ENCODE measurements at places on chromosomes 6 and 20.

DNA sequence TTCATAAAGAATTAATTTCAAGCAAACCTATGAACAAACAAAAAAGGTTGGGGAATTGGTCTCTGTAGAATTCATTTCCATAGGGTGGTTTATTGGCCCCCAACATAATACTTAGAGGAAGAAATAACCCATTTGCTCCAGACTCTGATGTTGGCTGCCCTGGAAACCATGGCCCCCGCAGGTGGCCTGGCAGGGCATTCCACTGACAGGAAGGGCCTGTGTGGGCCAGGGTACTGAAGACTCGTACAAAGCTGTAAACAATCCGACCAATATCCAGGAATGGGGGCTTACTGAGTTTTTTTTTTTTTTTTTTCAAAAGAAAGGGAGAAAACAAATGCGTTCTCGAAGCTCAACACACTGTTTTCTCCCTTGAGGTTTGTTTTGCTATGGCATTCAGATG is 59.5 kb downstream of the CLIC5 start:
- DNase-seq = no peak

- no peak for DNase-seq
Measured at GRCh38 chr6:28696167-28696566, 170.5 kb downstream of the GPX5 start.

DNA sequence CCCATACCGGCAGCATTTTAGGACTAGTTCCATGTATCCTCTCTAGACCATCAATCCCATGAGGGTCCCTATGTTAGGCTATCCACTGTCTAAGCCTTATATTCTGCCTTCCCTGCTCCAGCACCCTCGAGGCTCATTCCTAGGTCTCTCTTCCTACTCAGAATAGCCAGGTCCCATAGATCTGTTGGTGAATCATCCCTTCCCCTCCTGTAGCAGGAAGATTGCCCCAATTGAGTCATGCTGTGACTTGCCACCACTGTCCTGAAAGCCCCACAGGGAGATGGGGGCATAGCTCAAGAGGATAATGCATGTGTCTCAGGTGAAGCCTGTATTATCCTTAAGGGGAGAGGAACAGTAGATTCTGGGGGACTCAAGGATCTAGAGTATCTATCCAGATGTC is 143.1 kb upstream of the MOCS1 start:
- no peak for DNase-seq

DNA sequence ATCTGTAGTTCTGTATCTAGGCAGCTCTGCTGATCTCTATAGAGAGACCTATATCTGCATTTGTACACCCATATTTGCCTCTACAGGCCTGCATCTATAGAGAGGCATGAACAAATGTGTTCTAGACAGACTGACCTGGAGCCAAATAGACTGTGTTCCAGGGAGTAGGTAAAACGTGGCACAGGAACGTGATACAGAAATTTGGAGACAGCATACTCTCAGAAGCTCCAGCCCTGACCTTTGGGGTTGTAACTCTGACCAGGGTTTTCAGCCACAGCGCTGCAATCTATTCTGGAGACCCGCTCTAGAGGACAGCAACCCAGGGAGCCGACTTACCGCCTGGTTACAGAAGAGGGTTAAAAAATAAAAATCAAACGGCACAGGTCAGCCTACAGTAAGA is 983 bp downstream of the RBBP9 start:
- DNase-seq = no peak

GRCh38 chr6:159854959-159855358 is 35.8 kb upstream of the MAS1 start:
- DNase-seq = no peak

DNA sequence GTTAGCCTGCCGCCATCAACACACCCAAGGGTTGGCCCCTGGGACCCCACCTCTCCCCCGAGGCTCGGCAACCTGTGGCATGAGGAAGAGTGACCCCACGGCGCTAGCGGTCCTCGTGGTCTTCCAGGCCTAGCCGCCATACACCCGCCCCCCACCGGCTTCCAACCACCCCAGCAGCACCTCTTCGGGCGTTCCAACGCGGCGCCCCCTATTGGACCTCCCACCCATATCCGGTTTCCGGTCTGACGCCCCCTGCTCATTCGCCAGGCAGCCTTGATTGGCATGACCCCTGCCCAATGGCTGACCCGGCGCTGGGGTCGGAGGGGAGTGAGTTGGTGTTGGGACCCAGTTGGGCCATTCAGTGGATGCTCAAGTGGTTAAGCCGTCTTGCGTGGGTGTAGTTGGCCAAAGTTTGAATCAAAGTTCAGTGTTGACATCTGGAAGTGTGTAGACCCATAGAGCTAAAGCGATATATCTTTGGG is at the start of gene GNAS-AS1:
Gene GNAS-AS1, minus strand, starts transcription at position 210 of the 482 bp plus-strand sequence.
- peak; percentile 78 for DNase-seq

DNA sequence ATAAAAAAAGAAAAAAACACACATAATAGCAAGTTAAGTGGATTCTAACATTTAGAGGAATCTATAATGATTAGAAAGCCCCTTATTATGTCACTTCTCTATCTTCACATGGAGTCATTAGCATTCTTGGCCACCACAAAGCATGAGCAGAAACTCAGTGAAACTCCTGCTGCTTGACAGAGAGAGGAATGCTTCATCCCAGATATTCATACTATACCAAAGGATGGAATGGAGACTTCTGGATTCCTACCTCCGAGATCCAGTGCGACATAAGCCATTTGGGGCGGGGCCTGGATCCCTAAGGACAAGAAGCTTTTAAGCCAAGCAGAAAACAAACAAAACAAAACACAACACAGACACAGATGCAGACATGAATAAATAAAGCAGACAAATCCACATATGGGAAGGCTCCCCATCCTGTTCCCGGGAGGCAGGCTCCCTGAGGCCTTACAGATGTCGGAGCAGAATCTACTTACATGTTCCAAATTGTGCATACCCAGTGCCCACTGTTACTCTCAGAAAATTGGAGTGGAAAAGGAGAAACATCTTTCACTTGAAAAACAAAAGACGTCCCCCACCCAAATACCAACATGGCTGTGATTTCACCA is 727.3 kb downstream of the MAFB start:
- DNase-seq = no peak

- DNase-seq = no peak
Measured at GRCh38 chr6:107894809-107895396, 63.1 kb downstream of the SEC63 start.

DNA sequence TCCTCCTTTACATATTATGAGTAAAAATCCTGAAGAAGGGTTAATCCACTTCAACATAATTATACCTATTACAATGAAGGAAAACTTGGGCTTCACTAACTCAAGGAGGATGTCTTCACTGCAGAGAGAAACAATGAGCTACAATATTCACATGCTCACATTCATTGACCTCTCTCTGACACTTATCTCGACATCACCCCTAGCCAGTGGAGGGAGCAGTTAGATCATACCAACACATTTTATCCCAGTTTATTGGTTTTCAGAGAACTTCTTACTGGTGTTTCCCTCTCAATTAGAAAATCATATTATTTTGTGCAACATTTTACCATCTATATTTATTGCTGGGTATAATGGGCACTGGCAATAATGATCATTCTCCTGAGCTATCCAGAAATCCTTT is 646.5 kb downstream of the TENT5A start:
- no peak for DNase-seq

DNA sequence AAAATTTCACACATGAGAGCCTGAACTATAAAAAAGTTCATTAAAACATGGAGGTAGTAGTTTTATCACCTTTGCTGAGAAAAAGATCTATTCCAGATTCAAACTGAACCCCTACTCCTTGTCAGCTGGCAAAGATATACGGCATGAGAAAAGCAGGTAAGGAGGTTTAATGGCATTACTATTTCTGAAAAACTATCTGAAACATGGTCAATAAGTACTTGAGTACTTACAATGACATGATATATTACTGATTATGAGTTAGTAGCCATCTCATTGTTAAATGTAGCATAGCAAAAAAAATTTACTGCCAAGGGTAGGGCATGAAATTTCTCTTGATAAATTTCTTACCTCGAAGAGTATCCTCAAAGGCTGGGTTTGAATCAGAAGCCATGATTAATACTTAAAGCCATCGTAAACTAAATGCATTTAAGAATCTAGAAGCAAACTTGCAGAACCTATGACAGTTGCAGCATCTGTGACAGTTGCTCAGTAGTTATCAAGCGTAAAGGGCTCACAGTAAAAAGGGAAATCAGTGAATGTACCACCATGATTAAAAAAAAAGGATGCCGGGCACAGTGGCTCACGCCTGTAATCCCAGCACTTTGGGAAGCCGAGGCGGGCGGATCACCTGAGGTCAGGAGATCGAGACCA is 8.7 kb downstream of the SLC17A5 start:
- DNase-seq = no peak

DNA sequence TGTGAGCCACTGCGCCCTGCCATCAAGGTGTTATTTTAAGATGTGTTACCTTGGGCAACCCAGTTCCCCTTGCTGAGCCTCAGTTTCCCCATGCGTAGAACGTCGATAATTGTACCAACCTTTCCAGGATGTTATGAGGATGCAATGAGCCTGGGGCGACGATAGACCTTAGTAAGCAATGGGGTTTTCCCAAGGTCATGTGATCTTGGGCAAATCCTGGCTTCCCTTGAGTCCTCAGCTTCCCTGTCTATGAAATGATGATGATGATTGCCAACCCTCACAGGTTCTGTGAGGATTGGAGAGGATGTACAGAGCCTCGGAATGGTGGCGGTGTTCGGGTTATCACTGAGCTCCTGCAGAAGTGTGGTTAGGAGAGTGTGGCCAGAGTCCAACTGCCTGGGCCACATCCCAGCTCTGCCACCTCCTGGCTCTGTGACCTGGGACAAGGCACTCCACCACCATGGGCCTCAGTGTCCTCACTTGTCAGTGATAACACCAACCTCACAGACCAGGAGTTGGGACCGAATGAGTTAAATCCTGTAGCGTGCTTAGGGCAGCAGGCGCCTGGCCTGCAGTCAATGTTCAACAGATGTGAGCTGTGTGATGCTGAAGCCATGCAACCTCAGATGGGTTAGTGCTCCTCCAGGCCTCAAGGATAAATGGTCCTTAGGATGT is 23.4 kb downstream of the SIRPA start:
- no peak for DNase-seq
